ENCODE measurements at places on chromosomes 4 and X.

DNA sequence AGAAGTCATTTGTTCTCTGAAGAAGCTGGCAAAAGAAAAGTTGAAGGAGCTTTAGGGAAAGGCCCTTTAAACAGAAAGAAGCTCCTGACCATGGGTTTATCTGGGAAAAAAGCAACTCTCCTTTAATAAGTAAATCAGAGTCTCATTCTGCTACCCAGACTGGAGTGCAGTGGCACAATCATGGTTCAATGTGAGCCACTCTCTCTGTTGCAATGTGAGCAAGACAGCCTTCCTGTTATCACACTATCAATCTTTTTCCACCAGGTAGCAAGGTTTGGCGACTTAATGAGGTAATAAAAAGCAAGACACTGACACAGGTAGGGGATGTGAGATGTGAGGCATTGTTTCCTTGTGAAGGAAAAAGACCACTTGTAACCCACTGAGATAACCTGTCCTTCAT lies 111.3 kb downstream of the SYNPO2 start:
- no peak for DNase-seq

DNA sequence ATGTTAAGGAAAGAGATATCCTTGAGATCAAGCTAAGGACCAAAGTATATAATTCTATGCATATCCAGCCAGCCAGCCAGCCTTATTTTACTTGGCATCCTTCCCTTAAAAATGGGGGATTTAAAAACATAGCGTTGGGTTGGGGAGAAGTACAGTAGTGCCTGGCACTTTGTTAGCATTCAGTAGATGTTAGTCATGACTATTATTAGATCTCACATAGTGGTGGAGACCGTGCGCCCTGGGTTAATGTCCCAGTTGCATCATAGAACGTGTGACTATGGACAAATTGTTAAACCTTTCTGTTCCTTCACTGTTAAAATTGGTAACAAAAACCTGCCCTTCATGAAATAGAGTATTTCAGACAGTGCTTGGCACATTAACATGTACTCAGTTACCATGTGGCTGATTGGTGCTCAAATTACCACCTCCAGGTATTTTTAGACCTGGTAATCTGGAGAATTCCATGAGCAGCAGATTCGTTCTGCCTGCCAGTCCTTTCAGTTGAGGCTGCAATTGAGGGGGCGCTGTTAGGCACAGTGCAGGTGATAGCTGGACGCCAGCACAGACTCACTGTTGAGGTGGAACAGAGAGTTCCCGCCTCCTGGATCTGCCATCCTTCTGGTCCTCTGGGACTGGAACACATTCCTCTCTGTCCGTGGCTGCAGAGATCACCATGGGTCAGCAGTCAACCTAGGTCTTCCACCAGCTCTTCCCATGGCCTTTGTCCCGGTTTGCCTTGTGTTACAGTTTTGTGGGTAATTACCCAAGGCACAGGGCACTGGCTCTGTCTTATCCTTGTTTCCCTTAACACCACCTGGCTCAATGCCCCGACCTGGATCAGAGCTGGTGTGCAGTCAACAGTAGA lies 31.7 kb downstream of the RBBP7 start:
- no peak for DNase-seq

- DNase-seq, result no peak
Measured at GRCh38 chrX:111490688-111491087, 20.8 kb upstream of the SERTM2 start.

- no peak for DNase-seq
Measured at GRCh38 chr4:137668885-137669545, 136.7 kb upstream of the PCDH18 start.

DNA sequence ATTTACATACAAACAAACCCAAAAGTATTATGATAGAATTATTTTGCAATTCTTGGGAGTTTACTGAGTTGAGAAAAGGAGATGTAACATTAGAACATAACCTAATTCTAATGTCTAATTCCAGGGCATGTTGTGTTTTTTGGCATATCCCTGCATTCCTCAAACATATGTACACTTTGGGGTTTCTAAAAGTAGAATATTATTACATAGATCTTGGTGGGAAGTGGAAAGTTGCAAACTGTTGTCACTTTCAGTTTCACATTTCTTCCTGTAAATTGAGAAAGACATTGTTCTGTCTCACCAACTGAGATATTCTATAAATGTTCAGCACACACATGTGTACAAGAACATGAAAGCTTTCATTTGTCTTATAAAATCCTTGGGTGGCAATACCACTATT lies 24.4 kb upstream of the GBA3 start:
- DNase-seq, result no peak

DNA sequence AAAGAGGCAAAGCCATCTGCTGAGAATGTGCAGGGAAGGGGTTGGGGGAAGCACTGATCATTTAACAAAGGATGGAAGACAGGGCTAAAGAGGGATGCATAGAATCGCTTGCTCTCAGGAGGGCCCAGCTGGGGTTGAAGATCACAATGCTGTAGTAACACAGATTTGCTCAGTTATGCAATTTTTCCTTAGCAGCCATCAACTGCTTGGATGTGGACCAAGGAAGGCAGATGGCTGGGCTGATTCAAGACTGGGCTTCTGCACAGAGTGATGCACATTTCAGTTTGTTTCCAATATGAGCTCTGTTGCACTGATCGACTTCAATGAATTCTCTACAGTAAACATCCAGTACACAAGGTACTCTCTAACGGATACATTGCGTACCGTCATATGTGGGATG lies 127.8 kb upstream of the TBL1X start:
- no peak for DNase-seq

DNA sequence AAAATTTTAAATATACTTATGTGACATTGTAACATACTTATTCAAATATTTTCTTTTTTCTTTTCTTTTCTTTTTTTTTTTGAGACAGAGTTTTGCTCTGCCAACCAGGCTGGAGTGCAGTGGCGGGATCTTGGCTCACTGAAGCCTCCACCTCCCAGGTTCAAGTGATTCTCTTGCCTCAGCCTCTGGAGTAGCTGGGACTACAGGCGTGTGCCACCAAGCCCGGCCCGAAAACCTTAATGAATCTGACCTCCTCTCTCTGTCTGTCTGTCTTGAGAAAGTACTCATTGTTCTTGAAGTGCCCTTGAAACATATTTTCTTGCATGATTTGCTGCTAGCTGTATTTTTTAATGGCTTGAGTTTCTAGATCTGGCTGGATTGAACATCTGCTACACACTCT lies 136.8 kb downstream of the ANAPC4 start:
- DNase-seq, result no peak

DNA sequence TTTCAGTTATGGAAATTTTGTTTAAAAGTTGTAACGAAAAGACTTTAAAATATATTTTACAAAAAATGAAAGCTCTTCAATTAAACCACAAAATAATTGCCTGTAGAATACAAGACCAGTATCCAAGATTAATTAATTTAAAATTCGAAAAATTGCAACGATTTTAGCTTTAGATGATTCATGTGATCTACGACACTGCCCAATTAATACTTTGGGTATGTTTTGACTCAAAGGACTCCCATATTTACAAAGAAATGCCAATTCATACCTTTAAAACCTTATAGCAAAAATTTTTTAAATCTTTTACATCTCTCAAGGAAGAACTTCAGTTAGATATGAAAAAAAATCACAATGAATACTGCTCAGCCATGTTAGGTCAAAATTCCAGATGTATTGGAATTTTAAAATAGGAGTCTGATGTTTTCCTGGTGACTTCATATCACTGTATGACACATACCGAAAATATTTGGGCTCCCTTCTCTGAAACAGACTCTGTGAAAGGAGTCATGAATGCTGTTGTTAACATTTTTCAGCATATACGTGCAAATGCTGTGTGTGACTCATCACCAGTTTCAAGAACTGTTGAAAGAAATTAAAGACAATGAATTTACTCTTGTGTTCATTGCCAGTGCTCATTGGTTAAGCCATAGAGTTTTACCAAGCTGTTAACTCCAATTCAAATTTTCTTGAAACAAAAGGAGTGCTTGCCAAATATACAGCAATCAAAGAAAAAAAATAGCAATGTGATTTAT lies 13.8 kb upstream of the SMS start:
- DNase-seq, result peak; percentile 95

DNA sequence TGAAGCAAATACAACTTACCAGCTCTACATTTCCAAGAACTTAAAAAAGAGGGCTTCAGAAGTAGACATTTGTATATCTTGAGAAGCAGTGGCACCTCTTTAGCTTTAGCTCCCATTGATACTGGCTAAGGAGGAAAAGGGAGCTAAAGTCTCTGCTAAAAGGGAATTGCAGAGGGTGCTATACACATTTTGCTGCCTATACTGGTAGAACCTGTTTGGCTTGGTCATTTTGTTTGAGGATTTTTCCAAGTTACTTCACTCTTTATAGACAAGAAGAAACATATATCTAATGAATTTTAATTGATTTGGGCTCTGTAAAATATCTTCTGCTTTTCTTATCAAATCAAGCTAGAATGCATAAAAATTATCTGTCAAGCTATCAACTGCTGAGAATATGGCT lies 11.8 kb downstream of the PAPSS1 start:
- no peak for DNase-seq

DNA sequence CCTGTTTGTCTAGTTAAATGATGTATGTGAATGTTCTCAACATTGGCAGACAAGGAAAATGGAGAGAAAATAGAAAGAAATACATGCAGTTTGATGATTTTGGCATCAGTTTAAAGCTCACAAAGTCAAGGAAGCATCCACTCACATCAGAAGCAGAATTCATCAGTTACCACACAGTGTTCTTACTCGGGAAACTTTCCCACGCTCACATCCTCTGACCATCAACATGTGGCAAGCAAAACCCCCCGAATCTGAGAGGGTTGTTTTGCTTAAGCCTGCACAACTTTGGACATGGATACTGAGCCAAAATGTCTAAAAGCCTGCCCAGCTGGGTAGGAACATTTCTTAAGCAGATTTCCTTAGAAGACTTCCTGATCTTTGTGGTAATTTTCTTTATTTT lies 407.6 kb downstream of the ANKRD50 start:
- DNase-seq, result no peak

DNA sequence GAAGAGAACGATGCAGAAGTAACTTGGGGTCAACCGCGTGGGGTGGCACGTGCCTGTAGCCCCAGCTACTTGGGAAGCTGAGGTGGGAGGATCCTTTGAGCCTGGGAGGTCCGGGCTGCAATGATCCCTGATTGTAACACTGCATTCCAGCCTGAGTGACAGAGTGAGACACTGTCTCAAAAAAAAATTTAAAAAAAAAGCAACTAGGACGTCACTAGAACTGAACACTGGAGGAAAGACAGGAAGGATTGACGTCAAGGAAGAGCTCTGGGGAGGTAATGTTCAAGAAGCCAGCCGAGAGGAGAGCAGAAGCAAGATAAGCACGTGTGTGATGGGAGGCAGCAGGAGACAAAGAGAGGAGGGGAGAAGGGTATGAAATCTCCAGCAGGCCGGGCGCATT lies 28.7 kb downstream of the S100G start:
- DNase-seq, result no peak

DNA sequence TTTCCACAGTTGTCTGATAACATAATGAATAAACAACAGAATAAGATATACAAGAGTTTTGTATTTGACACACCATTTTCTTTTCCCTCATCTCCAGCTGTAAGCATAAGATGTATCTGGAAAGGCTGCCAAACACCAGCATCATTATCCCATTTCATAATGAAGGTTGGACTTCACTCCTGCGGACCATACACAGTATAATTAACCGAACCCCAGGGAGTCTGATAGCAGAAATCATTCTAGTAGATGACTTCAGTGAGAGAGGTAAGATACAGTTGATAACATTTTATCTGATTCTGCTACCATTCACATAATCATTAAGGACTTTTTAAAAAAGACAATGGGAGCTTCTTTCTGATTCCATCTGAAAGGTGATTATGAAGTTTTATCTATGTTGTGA lies 535.2 kb downstream of the GALNTL6 start:
- no peak for DNase-seq

- no peak for DNase-seq
Measured at GRCh38 chrX:13092455-13092941, 48.1 kb upstream of the FAM9C start.

DNA sequence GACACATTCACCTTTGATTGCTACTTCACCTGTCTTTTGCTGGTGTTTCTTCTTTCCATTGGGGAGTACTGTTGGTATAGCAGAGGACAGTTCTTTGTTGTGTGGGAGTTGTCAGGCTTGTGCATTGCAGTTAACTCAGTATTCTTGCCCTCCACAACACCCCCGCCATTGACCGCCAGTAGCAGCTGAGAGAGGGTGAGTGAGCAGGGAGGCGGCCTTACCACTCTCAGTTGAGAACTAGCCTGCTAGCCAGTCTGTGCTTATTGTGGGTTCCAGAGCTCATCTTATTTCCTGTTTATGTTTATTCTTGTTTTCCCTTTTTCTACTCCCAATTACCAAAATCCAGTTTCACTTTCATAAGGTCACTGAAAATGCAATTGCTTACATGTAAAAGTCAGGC lies 52.2 kb downstream of the STIM2 start:
- DNase-seq, result no peak

GRCh38 chr4:119041951-119042560 lies 93.6 kb upstream of the MYOZ2 start:
- DNase-seq, result peak; percentile 63

GRCh38 chr4:16129336-16129735 lies 45.5 kb upstream of the PROM1 start:
- DNase-seq, result no peak

DNA sequence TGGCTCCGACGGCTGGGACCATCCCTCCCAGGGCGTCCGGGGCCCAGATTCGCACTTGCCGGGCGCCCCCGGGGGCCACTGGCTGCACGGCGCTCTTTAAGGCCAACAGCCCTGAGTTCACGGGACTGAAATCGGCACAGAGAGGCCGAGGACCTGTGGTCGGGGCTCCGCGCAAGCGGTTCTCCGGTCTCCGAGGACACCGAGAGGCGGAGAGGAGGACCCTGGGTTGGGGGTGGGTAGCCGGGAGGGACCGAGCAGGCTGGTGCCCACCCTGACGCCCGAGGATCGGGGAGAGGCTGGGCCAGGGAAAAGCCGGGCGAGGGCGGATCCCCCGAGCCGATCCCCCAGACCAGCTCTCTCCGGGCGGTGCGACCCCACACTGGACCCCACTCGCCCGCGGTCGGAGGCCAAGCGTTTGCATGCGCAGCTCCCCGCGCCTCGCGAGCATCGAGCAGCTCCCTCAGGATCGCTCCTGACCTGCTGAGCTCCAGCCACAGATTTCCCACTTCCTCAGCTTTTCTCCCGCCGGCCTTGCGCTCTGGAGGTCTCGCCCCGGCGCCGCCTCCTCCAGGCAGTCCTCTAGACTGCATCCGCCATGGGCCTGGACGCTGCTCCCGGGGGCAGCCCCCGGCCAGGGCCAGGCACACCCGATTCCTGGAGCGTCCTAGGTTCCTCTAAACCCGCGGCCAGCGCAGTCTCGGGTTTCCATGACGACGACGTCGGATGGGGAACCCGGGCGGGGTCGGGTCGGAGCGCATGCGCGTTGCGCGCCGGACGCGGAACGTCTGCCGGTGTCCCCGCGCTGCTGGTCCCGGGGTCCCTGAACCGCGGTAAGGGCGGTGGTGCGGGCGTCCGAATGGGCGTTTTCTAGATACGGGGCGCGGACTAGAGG lies 17.6 kb upstream of the NAT8L start:
- DNase-seq, result no peak

GRCh38 chrX:70171624-70172023 lies 5.7 kb upstream of the DGAT2L6 start:
- no peak for DNase-seq
